ENCODE measurements at places on chromosomes 2 and 18.
A peak's percentile ranks its signal among the peaks of the same experiment; 100 is the strongest.

DNA sequence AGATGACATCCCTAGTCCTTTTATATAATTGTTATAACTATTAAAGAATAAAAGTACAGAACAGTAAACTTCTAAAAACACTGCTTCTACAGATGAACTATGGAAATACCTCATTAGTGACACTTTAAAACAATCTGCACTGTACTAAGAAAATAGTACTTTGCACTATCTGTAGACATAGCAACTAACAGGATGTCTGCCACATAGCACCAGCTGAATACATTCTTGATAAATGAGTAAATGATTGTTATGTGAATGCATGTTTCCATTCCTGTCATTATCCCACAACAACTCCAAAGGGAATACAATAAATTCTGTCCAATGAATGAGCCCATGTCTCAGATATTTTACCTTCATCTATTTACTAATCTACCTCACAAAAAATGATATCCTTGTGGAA is 115.3 kb upstream of the SLC35G4 start:
- peak; percentile 21 for DNase-seq

DNA sequence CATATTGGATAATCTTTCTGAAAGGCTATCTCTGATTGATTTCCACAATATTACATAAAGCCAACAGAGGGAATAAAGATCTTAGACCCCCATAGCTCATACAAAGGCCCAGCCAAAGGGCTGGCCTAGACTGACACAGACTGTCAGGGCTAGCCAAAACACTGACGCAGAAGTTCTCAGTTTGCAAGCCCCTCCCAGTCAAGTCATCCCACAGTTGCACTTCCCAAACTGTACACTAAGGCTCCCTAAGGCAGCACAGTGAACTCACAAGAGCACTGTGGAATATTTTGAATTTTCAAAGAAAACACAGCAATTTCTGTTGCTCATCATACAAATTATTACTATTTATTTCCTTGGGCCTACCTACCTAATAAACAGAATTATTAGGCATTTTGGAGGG is 244.9 kb downstream of the SP3 start:
- DNase-seq, result peak; percentile 18

- no peak for DNase-seq
These were observed 249.7 kb downstream of the IKZF2 start for GRCh38 chr2:212901604-212902275.

GRCh38 chr2:130353291-130354138 is 2.3 kb upstream of the PTPN18 start:
- no peak for DNase-seq

GRCh38 chr2:16687955-16688354 is 22.3 kb upstream of the CYRIA start:
- DNase-seq, result no peak

- no peak for DNase-seq
These were observed 83.3 kb downstream of the NRXN1 start for GRCh38 chr2:50948681-50949080.

DNA sequence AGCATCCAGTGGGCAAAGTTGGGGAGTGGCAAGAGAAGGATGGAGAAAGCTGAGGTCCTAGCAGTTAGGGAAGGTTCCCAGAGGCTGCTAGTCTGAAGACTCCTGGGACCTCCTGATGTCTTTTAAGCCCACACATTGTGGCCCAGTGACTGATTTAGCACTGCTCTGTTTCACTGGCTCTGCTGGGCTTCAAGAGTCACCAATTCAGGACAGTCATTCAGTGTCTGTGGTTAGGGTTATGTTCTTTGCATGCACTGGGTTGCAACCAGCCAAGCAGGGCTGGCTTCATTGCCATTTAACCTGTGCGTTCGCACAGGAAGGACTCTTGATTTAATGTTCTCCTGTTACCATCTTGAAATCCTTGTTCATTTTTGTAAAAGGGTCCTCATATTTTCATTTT is 199.2 kb downstream of the ICOS start:
- no peak for DNase-seq

- DNase-seq, result no peak
These were observed 14.6 kb downstream of the NBAS start for GRCh38 chr2:15546297-15547098.

- no peak for DNase-seq
These were observed 18.0 kb upstream of the YWHAQ start for GRCh38 chr2:9648821-9649220.

DNA sequence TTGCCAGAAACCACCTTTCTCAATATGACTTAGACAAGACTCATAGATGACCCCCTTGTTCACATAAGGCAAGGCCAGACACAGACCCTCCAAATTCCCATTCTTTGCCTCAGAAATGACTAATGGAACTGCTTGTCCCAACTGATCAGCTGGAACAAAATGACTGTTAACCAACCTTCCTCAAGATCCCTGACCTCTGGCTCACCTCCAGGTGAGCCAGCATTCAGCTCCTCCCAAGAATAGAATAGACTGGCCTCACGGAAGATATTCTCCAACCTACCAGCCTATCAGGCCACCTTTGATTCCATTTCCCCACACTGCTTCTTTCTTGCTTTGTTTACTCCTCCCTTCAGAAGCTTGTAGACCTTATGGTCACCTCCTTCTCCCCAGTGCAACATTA is 195.7 kb upstream of the VWC2L start:
- no peak for DNase-seq

GRCh38 chr2:200168641-200169555 is 137.6 kb upstream of the SPATS2L start:
- DNase-seq, result no peak

- DNase-seq, result no peak
These were observed 170.0 kb upstream of the COPS8 start for GRCh38 chr2:236915726-236916125.

- no peak for DNase-seq
These were observed 123.3 kb upstream of the CDC42EP3 start for GRCh38 chr2:37794717-37795116.

DNA sequence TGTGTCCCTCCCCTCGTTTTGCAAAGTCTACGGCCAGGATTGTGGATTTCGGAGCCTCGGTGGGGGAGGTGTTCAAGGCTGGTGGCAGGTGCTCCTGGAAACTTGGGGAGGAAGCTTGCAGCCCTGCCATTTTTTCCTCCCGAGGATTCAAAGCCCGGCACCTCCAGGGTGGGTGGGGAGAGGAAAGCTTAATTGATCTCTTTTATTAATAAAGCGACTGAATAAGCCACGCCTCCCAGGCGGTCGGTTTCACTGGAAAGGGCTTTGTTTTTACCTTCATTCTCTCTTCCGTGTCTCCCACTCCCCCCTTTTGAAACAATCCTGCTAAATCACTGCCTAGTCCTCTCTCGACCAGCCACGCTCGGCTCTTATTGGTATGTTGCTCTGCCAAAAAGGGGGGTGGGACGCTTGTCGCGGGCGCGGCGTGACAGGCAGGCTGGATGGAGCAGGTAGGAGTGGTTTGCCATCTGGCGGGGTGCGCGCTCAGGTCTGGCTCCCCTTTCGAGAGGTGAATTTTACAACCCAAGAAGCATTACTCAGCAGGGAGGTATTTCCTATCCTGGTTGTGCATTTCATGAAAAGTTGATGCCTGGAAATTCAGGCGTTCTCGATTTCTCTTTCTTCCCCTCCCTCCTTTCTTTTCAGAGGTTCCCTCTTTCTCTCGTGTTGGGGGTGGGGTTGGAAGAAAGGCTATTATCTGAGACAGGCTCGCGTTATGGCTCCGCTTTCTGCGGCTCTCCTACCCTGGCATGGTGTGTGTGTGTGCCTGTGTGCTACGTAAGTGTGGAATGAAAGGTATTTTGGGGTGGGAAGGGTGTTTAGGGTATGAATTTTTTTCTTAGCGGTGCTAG is 1.4 kb downstream of the NEDD4L start:
- DNase-seq, result peak; percentile 10

DNA sequence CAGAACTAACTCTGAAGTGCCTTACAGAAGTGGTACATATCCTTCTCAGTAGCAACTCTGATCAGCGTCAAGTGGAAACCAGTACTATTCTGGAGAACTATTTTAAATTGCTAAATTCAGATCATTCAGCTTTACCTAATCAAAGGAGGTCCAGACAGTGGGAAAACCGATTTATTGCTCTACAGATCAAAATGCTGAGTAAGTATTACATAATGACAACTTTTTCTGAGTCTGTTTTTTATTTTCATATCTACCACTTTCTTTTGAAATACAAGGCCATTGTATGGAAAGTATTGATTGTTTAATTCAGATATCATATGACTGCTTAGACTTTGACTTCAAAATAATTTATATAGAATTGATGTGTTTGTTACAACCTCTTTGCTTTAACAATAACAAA is 68.7 kb downstream of the NBEAL1 start:
- DNase-seq, result no peak
